Kidney tubule cell (primary cell): ENCODE measurements at places on chromosomes 11 and 22.
A peak's percentile ranks its signal among the peaks of the same experiment; 100 is the strongest.

DNA sequence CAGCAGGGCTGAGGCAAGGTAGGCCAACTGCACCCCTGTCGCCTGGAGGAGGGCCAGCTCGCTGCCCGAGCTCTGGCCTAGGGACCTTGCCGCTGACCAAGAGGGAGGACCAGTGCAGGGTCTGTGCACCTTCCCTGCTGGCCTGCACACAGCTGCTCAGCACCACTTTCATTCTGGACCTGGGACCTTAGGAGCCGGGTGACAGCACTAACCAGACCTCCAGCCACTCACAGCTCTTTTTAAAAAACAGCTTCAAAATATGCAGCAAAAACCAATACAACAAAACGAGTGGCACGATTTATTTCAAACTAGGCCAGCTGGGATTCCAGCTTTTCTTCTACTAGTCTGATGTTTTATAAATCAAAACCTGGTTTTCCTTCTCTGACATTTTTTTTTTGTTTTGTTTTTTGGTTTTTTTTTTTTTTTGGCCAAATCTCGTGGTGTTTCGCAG lies 18.0 kb downstream of the RSPH14 start:
- DNase-seq = no peak

DNA sequence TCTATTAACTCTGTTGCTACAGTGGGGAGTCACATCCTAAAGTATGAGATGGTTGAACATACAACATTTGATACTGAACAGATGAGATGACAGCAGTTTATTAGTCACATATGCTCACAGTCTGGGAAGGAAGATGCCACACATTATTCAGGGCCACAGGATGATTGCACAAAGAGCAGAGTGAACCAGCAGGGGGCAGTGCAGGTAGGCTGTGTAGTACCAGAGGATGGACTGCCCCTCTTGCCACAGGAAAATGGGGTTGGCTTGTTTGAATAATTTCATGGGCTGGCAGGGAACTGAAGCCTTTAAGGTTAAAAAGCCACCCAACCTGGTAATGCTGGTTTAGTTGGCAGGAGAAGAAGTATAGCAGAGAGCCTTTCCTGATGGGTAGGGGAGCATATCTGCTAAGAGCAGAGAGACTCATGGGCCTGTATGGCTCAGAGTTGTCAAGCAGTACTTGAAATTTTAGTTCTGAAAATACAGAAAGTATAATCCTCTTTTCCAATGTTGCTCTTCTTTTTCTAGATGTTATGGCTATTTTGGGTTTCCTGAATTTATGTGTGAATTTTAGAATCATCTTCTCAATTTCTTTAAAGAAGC lies 180.4 kb upstream of the B3GAT1 start:
- peak; percentile 48 for DNase-seq

DNA sequence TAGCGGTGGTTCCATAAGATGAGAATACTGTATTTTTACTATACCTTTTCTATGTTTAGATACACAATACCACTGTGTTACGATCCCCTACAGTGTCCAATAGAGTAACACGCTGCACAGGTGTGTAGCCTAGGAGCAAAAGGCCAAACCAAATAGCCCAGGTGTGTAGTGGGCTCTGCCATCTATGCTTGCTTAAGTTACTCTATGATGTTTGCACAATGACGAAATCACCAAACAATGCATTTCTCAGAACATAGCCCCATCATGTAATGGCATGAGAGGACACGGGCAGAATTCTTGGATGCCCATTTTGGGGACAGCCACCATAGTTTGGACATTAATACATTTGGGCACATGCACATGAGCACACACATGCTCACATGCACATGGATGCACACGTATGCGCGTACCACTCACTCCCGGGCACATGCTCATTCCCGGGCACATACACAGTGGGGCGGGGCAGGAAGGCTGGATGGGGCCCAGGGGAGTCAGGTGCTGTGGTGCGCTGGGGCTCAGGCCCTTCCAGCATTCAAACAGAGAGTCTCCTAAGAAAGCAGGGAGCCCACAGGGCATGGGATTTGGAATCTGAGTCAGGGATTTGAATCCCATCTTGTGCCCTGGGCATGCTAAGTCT lies 51.1 kb downstream of the RTN4R start:
- no peak for DNase-seq

GRCh38 chr11:110989428-110990133 lies 255.9 kb upstream of the POU2AF2 start:
- DNase-seq = no peak

- no peak for DNase-seq
Observed at GRCh38 chr22:17938484-17938924, 85.9 kb downstream of the MICAL3 start.

- no peak for DNase-seq
Observed at GRCh38 chr22:47628477-47629272, 866.2 kb downstream of the TBC1D22A start.
